ENCODE measurements at places on chromosomes 3 and 15.

DNA sequence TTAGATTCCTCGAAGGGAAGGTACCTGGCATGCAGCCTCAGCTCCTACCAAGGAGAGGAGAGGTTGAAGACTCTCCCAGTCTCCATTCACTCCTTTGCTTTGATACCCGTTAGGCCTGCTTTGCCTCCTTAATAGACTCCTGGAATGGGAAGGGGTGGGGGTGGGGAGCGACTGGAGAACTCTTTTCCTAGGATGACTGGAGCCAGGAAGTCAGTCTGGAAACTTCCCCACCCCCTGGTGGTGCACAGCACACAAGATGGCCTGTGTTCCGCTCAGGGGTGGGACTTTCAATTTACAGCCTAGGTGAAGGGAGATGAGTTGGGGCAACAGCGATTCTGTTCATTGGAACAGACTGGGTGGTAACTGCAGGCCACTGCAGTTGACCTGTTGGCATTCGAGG lies 21.4 kb upstream of the CELF6 start:
- no peak for DNase-seq

DNA sequence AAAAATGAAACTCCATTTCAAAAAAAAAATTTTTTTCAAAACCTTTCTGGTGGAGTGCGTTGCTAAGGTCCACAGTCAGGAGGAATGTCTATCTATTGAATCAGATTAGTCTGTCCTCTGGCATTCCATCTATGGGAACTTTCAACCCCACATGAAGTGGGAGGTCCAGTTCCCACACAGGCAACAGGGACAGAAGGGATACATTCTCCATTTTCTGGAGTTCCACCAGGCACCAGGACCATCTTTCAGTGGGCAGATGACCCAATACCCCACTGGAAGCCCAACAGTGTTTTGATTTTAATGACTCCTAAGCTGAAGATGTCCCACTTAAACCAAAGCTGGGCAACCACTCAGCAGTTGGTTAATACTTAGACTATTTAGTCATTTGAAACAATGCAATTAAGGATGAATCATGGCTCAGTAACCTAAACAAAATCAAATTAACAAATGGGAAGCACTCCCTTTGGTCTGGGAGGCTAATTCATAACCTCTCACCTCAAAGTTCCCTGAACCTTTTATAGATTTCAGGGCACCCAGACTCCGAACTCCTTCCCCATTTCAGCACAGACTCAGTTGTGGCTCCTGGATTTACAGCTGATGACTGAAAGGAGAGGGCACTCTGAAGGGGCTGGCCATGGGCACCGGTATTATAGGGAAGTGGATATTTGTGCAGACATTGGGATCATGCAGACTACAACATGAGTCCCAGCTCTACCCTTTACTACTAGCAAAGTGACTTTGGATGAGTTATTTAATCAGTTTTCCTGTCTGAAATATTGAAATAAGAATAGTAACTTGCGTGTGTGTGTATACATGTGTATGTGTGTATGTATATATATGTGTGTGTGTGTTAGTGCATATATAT lies 264.3 kb upstream of the LRTM1 start:
- DNase-seq: no peak

- DNase-seq: no peak
These were observed 33.8 kb downstream of the FAIM start for GRCh38 chr3:138642226-138642926.

GRCh38 chr3:89957451-89957850 lies 850.0 kb downstream of the EPHA3 start:
- DNase-seq: no peak

DNA sequence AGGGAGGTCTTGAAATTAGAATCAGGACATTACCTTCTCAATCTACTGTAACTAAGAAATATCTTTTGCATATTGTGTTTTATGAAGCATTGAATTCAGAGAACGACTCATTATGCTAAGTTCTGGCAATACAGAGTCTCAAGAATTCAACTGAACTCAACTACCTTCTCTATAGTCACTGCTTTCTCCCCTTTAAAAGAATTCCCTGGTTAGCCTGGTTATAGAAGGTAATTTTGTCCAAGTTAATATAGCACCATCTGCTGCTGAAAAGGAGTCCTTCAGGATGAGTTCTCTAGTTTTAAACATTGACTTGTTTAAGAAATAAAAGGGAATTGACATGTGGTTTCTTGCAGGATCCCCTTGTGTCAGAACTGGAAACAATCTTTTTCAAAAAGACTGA lies 60.2 kb downstream of the IL16 start:
- no peak for DNase-seq

DNA sequence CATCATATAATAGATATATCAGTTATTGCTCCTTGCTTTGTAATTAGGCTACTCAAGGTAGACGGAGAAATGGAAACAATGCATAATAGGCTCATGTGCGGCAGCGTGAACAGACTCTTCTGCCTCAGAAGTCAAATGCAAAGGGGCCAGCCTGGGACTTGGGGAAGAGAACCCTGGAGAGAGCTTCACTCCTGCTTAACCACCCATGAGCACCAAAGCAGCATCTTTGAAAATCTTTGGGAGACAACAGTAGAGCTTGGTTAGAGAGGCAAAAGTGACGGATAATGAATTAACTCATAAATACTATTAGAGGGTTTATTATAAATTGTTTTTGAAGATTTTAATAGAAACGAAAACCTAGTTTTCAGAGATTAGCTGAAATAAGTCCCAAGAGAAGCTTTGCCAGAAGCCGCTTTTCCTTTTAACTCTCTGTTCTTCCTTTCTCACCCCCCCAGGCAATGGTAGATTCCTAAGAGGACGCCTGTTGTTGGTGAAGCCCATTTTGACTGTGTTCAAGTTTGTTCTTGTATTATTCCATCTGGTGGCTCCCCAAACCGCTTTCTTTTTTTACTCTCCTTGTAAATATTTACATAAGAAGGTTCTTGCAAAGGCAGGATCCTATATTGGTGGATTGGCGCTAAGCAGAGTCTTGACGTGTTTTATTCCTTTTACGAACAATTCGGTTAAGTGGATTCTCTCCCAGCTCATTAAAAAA lies 196.0 kb upstream of the TPRG1 start:
- DNase-seq: no peak

DNA sequence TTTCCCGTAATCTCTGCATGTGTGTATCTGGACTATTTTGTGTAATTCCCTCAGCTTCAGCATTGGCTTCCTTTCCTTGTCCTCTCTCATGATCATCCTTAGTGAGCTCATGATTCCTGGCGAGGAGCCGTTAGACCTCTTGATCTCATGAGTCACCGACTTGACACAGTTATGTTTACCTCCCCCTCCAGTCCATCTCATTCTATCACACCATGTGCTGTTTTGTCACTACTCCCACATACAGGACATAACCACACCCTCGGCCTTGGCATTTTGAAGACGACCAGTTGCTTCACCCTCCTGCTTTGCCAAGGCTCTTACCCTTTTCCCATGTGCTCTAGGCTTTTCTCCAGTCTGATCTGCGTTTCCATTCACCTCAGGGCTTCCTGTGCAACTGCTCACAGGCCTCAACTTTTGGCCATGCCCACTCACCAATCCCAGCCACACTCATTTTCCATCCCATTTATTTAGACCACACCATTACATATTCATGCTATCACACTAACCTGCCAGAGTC lies 41.5 kb downstream of the CP start:
- no peak for DNase-seq

GRCh38 chr3:128321418-128321817 lies 145.3 kb downstream of the DNAJB8 start:
- no peak for DNase-seq

DNA sequence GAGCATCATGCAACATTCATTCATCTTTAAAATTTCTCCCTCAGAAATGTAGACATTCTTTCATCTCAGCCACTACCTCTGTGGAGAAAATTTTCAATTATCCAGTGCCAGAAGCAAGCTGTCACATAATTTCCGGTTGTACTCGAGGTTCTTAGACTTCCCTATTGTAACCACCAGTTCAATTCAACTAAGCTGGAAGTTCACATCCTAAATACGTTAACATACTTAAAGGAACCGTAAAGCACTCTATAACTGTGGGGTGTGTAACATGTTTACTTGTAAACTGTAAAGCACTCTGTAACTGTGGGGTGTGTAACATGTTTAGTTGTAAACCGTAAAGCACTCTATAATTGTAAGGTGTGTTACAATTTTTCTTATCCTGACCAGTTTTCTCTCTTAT lies 150.3 kb downstream of the PLCL2 start:
- no peak for DNase-seq

DNA sequence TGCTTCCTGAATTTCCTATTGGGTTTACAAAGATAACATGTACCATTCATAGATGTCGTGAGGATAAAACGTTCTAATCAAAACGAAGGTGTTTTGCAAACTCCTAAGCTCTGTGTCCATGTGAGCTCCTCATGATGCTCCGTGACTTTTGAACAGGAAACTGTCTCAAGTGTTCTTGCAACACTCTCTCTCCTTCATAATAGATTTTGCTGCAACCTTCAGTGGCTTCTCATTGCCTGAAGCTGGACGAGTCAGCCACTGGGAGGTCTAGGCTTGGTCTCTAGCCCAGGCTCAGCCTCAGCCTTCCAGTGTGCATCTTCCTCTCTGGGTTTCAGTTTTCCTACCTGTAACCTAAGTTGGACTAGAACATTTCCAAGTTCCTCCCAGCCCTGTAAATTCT lies 18.7 kb upstream of the BCL2A1 start:
- DNase-seq: no peak

- no peak for DNase-seq
These were observed 26.9 kb downstream of the GYG1 start for GRCh38 chr3:149018247-149018646.

DNA sequence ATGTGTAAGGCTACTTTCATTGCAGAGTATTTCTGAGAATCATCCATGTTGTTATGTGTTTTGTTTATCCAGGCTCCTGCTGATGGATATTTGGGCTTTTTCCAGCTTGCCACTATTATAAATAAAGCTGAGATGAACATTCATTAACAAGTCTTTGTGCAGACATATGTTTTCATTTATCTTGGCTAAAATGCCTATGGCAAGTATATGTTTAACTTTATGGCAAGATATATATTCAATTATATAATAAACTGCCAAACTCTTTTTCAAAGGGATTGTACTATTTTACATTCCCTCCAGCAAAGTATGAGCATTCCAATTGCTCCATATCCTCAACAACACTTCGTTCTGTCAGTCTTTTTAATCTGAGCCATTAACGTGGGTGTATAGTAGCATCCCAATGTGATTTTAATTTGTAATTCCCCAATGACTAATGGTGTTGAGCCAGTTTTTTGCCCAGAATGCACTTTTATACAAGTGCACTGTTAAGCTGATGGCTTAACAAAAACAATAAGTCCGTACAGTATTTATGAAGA lies 452.4 kb downstream of the SHQ1 start:
- DNase-seq: no peak

DNA sequence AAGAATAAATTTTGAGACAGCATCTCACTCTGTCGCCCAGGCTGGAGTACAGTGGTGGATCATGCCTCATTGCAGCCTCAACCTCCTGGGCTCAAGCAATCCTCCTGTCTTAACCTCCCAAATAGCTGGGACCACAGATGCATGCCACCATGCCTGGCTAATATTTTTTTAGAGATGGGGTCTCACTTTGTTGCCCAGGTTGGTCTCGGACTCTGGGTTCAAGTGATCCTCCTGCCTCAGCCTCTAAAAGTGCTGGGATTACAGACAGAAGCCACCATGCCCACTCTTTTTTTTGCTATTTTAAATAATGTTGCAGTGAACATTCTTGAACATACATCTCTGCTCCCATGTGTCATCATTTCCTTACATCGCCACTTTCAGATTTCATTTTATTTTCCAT lies 6.8 kb upstream of the SLC51B start:
- no peak for DNase-seq

DNA sequence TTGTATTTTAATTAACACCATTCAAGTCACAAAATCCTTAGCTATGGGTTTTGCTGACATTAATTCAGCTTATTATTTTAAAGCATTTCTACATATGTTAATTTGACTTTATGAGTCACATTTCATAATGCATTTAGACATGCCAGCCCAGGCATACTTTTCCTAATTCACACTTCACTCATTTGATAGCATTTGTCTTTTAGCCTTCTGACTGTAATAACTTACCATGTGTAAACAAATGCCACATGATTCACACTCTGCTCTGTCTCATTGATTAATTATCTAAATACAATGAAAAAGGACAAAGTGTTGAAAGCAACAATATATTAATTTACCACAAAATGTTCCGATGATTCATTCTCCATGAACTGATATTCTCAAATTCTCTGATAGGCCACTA lies 927.8 kb upstream of the EPHA6 start:
- no peak for DNase-seq

DNA sequence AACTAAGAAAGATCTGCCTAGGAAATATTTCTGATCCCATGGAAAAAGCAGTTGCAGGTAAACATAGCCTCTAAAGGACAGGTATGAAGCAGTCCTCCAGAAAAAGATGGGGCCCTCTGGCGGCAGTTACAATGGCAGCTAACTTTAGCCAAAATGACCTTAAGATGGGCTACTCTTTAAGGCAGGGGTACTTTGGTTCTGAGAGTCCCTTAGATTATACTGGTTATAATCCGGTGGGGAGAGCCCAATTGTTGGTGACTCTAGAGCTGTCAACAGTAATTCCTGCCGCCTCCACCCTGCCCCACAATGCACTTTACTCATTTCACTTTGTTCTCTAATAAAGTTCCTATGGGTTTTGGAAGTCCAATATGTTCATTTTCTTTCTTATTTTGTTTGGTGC lies 412.8 kb upstream of the WNT5A start:
- no peak for DNase-seq

GRCh38 chr3:139770577-139770976 lies 92.8 kb upstream of the NMNAT3 start:
- DNase-seq: no peak

DNA sequence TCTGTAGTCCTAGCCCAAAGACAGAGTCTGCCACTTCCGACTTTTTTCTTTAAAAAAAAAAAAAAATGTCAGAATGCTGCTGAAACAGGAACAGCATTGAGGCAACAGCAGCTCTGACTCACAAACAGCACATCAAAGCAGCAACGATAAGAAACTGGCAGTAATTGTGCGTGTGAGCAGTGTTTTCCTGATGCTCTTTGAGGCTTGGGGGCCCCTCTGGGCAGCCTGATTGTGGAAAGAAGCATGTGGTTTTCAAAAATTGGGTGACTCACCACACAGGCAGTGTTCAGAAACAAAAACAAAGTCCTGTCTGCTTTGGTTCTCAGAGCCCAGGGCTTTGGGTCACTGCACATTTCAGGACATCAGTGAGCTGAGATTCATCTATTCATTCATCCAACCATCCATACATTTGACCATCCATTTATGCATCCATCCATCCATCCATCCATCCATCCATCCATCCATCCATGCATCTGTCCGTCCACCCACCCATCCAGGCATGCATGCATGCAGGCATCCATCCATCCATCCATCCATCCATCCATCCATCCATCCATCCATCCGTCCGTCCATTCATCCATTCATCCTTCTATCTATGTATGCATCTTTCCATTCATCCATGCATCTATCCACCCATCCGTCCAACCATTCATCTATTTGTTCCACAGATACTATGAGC lies 308.4 kb downstream of the RPLP1 start:
- peak; percentile 62 for DNase-seq

DNA sequence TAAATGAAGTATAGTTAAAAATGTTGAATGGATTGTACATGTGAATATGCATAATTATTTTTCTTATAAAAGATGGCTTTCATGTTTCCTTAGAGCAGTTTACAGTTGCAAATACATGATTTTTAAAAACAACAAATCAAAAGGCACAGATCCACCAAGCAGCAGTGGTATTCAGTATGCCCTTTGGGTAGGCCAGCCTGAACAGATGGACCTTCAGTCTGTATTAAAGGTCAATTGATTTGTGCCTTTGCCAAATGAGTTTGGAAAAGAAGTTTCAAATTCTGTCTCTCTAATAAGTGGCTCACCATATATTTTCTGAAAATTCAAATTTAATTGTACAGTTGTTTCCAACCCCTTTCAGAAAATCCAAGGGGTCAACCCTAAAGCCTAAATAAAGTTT lies 477.1 kb downstream of the NSUN3 start:
- no peak for DNase-seq
